ENCODE measurements at places on chromosomes 2 and 18.

DNA sequence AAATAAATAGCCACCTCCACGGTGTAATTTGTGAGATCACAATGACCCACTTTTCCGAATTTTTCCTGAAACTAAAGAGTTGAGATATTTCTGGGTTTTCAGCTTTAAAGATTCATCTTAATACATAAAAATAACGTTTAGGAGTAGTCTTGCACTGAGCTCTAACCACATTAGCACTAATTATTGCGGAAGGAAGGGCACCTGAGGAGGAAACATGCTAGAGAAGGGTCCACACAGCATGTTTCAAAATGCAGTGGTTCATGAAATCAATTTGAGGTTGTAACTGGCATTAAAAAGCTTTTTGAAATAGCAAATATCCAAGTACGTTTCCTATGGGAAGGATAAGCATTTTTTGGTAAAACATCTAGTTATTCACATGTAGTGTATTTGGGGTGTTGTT is 8.4 kb downstream of the INPP4A start:
- no peak for DNase-seq

DNA sequence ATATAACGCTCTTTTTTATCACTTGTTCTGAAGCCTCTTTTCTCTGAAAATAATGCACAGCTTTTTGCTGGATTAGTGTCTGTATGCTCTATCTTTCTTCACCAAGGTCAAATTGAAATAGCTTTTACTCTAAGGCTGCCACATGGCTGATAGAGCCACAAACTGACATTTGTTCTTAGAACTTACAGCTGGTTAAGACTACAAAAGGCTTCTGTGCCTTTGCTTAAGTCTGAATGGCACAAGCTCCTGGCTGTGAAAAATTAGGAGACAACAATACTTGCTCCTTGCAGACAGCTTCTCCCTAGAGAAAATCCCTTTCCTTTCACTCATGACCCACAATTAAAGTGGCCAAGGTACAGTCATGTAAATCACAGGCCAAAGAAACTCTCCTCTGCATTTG is 515.3 kb downstream of the DSC3 start:
- no peak for DNase-seq

GRCh38 chr2:62370321-62371250 is 135.4 kb downstream of the TMEM17 start:
- DNase-seq: no peak

GRCh38 chr2:154386186-154386585 is 312.3 kb upstream of the KCNJ3 start:
- DNase-seq: no peak

GRCh38 chr2:113812204-113812603 is 55.8 kb upstream of the SLC35F5 start:
- DNase-seq: no peak

DNA sequence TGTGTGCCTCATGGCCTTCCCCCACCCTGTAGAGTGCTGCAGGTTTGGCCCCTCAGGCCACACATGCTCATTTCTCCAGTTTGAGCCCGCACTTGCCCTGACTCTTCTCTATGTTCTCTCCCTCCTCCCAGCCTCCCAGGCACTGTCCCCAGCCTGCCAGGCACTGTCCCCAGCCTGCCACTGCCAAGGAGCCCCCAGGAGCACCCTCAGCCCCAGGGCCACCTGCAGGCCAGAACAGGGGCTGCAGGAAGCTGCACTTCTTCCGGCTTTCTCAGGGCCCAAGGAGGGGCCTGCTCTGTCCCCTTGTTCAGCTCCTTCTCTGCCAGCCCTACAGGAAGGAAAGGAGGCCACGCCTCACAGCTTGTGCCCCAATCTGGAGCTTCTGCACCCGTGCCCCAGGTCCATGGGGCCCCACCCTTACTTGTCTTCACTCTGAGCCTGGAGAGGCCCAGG is 31.6 kb downstream of the CYP26B1 start:
- DNase-seq: no peak

- no peak for DNase-seq
These were observed 83.5 kb downstream of the SH3YL1 start for GRCh38 chr2:180311-180710.

DNA sequence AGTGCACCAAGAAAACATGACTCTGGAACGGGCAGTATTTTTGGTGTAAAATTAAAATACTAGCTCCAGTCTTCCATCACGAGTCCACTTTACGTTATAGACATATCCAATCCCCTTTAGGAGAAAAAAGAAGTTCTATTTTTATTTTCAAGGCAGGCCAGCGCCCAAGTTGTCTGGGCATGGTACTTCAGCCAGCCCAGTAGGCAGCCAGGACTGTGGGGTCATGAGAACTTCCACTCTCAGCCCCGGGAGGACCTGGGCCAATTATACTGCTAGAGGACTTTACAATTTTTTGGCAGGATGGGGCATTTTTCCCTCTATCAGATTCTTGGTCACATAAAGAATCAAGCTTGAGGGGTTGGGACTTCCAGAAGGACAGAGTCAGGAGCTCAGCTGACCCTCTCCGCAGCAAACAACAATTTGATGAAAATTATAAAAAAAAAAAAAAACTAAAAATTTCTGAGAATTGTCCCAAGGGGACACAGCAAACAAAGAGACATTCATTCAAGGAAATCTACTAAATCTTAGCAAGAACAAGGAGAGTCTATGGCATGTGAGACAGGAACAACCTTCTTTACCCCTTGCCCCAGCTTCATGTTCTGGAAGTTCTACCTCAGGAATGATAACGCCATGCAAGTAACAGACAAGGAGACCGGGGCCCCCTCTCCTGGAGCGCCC is 37.3 kb upstream of the B3GNT2 start:
- DNase-seq: no peak

DNA sequence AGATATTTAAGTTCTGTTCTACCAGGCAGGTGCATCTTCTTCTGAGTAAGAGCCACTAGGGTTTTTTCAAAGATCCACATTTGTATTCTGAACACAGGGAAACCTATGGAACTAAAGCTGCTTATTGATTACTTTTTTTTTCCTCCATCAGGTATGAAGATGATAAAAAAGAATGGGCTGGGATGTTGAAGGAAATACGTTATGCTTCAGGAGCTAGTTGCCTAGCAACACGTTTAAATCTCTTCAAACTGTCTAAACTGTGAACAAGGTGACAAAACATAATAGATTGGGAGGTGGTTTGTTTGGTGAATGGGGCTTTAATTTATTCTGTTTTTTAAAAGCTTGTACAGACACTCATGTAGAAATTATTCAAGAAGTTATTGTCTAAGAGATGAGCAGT is 15.9 kb downstream of the KLHL41 start:
- DNase-seq: no peak

- DNase-seq: peak; percentile 32
These were observed 35.0 kb downstream of the RTN4 start for GRCh38 chr2:55014962-55015939.

DNA sequence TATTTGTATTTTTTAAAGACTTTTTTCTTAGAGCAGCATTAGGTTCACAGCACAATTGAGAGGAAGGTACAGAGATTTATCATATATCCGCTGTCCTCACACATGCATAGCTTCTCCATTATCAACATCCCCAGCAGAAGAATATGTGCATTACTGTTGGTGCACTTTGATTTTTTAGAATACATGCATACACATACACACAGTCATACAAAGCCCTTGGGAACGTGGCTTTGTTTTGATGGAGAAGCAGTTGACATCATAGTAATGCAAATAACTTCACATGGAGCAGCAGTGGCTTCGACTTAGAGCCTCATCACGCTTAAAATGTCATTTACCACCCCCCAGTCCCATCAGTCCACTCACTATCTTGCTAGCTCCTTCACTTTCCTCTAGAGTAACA is 26.5 kb downstream of the CYP26B1 start:
- no peak for DNase-seq

GRCh38 chr2:188512456-188512855 is 220.8 kb downstream of the GULP1 start:
- DNase-seq: no peak

- DNase-seq: no peak
These were observed 214.2 kb downstream of the MTX2 start for GRCh38 chr2:176483476-176483875.

DNA sequence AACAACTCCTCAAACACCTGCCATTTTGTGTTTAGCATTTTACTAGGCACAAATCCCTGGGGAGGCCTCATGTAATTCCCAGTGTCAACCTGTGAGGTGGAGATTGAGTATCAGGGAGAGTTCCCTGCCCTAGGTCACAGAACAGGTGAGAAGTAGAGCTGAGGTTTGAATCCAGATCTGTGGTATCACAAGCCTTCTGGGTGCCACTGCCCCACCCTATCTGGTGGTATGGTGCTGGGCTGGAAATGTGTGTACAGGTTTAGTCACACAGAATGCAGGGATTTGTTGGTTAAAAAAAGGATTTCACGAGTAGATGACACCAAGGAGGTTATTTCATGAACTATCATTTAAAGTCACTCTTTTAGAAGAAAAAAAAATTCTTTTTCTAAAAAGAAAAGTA is 35.7 kb upstream of the PKDCC start:
- DNase-seq: no peak

- DNase-seq: no peak
These were observed 54.0 kb upstream of the COL5A2 start for GRCh38 chr2:189233527-189233926.

DNA sequence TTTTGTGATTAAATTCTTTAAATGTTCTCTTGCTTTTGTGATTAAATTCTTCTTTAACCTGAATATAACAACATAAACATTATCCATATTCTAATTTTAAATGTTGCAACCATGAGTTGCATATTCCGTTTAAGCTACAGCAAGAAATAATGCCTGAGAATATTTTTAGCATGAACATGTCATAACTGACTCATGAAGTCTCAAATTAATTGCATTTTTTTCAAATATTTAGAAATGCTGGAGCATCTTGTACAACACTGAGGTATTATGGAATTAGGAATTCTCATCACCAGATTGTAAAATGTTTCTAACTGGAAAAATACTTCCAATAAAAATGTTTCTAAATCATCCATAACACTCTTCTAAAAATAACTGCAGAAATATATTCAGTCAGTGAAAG is 14.7 kb downstream of the ROCK2 start:
- DNase-seq: no peak

DNA sequence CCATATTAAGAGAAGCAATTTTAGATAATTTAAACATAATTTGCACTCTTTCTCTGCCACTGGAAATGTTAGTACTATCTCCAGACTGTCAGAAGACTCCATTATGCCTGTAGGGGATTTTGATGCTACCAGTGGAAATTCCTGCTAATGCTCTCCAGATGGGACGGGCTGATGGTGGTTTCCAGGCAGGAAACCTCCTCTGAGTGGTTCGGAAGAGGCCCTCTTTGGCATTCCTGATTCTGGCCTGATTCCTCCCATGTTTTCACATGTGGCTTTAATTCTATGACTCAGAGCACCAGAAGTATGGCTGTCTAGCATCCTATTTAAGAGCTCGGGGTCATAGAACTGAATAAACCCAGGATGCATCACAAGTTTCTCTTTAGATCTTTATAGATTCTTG is 70.9 kb upstream of the ST6GAL2 start:
- peak; percentile 88 for DNase-seq

DNA sequence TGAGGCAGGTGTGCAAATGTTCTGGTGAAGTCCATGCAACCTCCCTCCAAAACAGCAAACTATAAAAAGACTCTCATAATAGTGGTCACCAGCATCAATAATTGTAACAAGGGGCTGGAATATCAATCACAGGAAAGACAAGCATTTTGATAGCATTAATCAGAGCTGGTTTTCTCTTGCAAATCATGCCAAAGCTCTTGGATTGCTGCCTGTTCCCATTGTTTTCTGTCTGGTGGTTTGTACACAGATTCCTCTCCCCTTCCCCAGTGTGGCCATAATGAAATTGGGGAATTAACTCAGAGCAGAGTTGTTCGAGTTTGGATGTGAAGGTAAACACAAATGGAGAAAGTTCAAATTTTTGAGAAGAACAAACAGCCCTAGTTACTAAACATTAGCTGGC is 134.2 kb downstream of the CDCA7 start:
- DNase-seq: no peak

GRCh38 chr18:45751766-45752165 is 27.8 kb downstream of the SLC14A1 start:
- no peak for DNase-seq

DNA sequence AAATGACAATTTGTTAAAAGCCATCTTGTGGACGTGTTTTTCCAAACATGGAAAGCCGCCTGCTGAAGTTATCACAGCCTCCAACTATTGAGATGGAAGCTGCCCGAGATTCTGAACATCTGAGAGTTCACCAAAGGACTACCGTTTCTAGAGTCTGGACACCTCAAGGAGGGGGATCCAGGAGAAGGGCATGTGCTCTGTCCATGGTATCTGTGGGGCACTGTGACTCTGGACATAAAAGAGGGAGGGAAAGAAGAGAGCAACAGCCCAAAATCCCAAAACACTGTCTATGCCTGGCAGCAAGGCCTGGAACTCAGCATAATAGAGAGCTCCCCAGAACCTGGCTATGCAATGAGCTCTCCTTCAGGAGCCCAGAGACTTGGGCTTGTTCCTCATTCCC is 319.9 kb downstream of the EN1 start:
- no peak for DNase-seq

DNA sequence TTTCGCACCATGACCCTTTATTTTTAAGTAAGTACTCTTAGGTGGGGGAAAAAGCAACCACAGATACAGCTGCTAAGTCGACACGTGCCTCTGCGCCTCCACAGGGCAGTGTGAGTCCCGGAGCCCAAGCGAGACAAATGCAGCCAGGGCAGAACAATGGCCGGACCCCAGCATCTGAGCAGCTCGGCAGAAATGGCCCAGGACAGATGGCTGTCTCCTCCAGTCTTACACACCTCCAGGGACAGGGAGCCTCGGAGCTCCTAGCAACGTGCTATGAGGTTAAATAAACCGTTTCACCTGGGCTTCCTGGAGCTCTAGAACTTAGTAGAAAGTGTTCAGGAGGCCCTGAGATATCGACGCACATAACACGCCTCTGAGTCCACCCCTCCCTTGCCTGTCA is 47.3 kb upstream of the SALL3 start:
- no peak for DNase-seq

DNA sequence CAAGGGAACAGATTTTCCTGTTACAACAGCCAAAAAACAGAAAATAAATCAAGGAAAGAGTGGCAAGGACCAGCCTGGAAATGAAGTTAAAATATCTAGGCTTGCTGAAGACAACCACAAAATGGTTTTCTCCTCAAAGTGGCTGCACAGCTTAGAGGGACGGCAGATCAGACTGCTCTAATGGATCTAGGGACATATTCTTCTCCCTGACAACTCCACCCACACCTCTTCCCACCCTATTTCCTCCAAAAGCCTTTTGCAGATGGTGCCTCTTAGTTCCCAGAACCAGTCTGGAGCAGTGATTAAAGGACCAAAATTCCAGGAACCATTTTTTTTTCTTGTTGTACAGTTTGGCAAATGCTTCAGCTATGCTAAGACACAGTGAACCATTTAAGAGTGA is 220.2 kb upstream of the SIX2 start:
- DNase-seq: no peak

DNA sequence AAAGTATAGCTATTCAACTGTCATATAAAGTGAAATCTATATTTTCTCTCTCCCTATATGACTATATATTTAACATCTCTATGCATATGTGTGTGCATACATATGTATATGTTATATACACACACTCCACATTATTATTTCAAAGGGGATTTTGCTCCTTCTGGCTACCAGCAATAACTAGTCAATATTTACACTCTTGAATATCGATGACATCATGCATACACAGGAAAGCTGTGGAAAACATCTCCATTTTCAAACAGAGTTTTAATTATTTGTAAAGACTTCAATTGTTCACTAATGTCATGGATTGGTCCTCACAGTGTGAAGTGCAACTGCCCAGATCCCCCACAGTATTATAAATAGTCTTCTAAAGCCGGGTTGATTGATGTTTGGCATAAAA is 195.9 kb upstream of the TCF4 start:
- DNase-seq: no peak

Data from left hindlimb (tissue), 1 donor.